ENCODE measurements at places on chromosomes 3 and 15. TPM values are rescaled to one million over a fixed set of nuclear protein-coding genes. Genes with fewer than 3 reads are reported as not detected.

- no peak for DNase-seq
These were observed 344.8 kb upstream of the GRM7 start for GRCh38 chr3:6516143-6516542.

DNA sequence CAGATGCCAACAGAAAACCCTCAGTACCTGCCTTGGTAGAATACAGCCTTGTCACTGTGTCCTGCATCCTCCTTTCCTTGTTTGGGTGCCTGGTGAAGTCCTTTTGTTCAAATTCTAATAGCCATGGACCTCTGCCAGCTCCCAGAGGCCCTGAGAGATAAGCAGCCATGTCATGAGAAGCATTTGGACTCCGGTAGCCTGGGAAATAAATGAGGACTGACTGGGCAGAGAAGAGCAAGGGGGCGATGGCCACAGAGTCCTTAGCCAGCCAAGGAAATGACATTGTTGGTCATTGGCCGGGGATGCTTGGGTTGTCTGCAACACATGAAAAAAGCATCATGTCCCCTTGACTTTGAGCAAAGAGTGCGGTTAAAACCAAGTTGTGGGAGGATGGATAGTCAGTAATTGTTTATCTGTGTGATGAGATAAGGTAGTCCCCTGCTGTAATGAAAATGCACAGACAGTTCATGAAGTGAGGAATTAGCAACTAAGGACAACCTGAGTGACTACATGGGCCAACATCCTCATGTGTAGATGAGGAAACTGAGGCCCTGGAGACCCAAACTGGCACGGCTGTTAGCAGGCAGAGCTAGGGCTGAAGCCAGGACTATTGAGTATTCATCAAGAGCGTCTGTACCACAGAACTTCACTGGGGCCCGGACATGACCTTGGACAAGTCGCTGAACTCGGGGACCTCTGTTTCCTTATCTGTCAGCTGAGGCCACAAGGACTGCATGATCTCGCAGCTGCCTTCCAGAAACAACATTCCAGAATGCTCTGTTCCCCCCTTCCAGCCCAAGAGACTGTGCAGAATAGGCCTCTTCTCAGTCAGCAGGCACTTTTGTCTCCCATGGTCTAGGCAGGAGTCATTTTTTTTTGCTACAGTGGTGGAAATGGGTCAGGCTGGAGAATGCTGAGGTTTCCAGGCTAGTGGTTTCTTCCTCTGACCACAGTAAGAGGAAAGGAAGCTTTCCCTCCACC is 90.5 kb upstream of the CTDSPL start:
- DNase-seq: no peak

- no peak for DNase-seq
These were observed 91.5 kb downstream of the TBC1D2B start for GRCh38 chr15:77985931-77986480.

DNA sequence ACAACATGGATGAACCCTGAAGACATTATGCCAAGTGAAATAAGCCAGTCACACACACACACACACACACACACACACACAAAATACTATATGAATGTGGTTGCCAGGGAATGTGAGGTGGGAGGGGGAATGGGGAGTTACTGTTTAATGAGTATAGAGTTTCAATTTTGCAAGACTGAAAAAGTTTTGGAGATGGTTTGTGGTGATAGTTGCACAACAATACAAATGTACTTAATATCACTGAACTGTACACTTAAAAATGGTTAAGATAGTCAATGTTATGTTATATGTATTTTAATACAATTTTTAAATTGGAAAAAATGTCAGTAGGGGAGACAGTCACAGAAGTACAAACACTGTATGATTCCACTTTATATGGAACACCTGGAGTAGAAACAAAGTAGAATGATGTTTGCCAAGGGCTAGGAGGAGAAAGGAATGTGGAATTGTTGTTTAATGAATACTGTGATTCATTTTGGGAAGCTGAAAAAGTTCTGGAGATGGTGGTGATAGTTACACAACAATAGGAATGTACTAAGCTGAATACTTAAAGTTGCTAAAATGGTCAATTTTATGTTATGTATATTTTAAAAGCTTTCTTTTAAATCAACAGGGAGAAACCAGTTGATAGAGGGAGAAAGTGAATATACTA is 76.6 kb downstream of the RPL39L start:
- DNase-seq: no peak

GRCh38 chr3:34844323-34844620 is 795.1 kb upstream of the ARPP21 start:
- DNase-seq: no peak

GRCh38 chr3:78957456-78957855 is 810.3 kb downstream of the ROBO1 start:
- no peak for DNase-seq

DNA sequence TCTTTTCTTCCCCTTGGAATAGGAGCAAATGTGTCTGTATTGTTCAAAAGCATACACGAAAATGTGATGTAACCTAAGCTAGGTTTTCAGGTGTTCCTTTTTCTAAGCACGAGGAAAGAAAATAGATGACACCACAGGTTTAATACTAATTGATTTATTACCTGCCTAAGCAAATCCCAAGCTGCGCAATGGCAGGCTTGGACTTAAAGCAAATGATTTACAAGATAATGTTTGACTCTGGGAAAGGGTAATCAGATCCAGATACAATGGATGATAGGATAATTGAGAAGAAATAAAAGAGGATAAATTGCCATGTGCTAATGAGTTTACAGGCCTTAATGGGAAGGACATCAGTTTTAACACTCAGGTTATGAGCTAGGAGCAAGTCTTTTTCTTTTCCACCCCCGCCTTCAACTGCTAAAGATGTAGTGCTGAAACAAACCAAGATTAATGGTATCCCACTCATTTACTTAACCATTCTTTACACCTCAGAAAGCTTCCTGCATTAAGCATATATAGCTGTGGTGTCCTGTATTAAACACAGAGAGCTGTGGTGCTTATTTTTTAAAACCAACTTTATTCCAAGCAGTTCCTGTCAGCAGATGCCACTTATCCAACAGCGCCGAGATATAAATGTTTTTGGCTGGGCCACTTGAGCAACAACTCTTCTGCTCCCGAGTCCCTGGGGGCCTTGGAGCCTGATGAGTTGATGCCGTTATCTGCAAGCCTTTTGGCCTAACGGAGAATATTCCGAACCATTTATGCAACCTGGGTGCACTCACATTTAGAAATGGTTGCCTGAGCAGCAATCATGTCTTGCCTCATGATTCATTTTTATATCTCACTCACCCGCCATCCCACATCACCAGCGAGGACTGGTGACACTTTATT is 205.5 kb downstream of the MECOM start:
- no peak for DNase-seq

DNA sequence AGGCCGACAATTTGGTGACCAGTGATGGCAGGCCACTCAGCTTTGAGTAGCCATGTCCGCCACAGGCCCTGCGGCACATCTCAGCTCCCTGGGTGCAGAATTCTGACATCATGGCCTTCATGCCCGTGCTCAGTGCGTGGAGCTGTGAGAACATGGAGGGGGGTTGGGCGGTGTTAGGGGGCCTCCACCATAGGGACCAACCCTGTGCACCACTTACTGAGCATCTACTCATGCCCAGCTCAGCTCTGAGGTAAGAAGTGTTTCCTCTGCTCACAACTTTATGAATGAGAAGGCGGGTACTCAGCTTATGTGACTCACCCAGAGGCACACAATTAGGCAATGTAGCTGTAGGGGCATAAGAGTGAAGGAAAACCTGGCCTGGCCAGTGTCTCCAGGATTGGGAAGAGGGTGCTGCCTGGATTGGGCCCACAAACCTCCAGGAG is 10.5 kb downstream of the ACOX2 start:
- DNase-seq: peak; percentile 76

The CLDN16 gene
- total RNA-seq: 0.78 TPM

The CCNB2 gene
- total RNA-seq: 81.1 TPM

DNA sequence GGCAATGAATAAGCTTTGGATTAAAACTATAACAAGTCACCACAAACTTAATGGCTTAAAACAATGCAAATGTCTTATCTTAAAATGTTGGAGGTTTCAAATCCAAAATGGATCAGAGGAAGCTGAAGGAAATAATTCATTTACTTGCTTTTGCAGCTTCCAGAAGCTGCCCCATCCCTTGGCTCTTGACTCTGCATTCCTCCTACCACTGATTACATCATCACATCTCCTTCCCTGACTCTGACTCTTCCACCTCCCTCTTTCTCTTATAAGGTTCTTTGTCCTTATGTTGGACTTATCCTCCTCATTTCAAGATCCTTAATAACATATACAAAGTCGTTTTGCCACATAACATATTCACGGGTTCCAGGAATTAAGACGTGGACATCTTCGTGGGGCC is 982.8 kb upstream of the ROBO1 start:
- DNase-seq: no peak

- DNase-seq: no peak
These were observed 95.0 kb downstream of the FNDC3B start for GRCh38 chr3:172134352-172134751.

- no peak for DNase-seq
These were observed 32.6 kb downstream of the PLS1 start for GRCh38 chr3:142628801-142629200.

- no peak for DNase-seq
These were observed 513.6 kb upstream of the KCNMB2 start for GRCh38 chr3:178022599-178022998.

DNA sequence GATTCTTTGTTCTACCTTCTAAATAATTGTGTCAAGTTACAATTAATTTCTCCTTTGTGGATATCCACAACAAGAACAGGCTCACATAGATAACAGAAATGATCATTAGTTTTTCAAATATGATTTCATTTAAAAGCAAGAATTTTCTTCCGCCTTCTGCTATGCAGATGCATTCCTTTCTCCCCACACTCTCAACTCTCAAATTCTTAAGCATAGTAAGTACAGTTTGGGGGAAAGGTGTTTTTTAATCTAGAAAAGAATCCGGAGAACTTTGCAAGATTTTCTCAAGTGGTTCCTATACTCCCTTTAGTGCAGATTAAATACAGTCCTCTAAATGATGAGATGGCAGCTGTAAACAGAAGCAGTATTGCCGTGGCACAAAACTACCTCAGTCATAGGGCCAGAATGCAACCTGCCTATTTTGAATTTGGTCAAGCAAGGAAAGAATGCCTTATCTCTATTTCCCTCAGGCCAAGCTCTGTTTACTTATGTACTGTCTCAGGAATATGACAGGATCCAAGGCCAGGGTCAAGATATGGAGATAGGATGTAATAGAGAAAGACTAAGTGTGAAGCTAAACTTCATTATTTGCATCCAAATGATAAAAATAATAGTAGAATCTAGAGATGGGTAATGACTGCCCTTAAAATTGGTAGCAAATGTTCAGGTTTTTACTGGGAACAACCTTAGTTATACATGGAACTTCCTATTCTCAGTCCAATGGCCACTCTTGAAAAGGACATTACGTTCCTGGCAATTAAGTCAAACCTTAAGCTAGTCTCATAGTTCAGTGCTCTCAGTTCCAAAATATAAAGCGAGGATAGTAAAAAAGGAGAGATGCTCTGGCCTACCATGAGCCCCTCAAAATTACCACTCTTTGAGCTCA is 77.3 kb upstream of the PHLDB2 start:
- no peak for DNase-seq

DNA sequence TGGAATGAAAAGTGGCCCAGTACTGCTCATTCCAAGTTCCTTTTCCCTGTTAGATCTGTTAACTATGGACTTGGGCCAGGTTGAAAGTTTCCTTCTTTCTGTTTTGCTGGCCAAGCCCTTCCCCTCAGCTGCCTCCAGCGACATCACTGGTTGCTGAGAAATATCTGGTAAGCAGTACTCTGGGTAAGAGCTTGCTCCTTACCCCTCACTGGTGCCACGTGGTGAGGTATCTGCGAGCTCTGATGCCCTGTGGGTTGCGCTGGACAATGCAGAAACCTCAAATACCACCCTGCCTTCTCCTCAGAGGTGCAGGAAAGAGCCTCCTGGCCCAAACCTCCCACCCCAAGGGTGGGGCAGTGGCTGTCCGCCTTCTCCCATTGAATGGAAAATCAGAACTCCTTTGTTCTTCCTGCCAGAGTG is 42.9 kb upstream of the APH1B start:
- DNase-seq: no peak

The TP63 gene
- not detected for total RNA-seq

DNA sequence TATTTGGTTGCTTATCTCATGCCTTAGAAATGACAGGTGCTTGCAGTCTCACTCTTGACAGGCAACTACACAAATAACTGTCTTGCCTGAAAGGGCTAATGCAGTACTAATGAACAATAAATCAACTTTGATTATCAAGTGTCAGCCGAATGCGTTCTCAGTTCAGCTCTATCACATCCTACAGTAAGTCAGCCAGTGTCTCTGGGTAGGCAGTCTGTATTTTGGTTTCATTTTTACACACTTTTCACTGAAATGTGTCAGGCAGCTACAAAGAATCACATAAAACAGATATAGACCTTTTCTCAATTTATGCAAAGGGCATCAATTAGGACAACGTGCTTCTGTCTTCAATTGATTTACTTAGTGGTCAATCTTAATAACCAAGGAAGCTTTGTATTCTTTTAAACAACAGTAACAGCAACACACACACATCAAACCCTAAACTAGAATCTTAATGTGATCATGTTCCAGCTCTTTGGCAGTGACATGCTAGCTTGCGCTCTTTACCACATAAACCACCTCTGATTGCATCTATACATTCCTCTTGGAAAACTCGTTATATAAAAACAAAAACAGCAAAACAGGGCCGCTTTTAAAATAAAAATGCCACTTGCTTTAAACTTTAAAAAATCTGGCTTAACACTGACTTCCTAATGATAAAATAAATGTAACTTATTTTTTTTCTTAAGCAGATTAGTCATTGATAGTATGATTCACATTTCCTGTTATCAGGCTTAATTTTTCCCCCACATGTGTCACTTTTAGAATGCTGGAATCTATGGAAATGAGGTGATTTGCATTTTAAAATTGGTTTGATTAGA is 520.4 kb downstream of the FOXP1 start:
- no peak for DNase-seq

The DNASE1L3 gene
- total RNA-seq: not detected

The GPR62 gene
- not detected for total RNA-seq

- no peak for DNase-seq
These were observed 81.5 kb downstream of the DIPK2A start for GRCh38 chr3:144053121-144053520.

DNA sequence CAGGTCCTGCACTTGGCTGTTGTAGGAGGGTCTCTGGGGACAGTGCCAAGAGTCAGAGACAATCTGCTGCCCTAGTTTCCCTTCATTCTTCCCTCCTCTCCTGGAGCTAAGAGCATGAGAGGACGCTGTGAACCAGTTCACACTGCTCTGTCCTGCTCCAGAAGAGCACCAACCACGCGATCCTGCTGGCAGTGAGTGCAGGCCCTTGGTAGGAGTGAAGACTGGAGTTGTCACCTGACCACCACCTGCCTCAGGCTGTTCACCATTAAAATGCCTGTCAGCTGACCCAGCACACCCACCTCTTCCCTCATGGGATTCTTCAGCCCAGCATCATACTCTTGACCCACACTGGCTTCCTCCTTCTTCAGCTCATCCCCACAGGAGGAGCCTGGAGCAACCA is 2.9 kb downstream of the TM6SF1 start:
- no peak for DNase-seq

- DNase-seq: no peak
These were observed 281.2 kb downstream of the ERC2 start for GRCh38 chr3:56187051-56187450.

The ZMYND10 gene
- 1.1 TPM for total RNA-seq

All from NCI-H460 (cell line).